ENCODE measurements at places on chromosomes 4 and X. TPM values are rescaled to one million over a fixed set of nuclear protein-coding genes. Genes with fewer than 3 reads are reported as not detected.

Gene ZIC3
- not detected for total RNA-seq

Gene TBC1D1
- 29.9 TPM for total RNA-seq

GRCh38 chr4:81257816-81258215, 42.8 kb upstream of the PRKG2 start:
- no peak for ATAC-seq

DNA sequence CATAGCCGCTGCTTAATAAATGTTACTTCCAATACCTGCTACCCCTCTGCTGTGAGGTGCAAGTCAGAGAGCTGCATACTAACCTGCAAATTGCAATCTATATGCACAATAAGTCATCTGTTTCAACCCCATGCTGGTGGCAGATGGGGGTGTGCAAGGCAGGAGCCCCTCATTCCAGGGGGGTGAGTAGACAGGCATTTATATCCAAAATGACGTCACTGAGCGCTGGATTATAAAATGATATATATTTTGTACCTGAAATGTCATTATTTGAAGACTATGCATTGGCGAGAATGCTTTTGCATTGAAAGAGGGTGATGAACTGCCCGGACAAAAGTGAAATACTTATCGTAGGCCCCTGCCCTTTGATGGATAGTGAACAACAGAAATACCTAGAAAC, 24.7 kb downstream of the RBMX2 start:
- ATAC-seq = no peak

GRCh38 chr4:180335566-180335965, 1907.6 kb upstream of the TENM3 start:
- ATAC-seq = no peak

- no peak for ATAC-seq
These were observed 2156.6 kb upstream of the TENM3 start for GRCh38 chr4:180086480-180087190.

DNA sequence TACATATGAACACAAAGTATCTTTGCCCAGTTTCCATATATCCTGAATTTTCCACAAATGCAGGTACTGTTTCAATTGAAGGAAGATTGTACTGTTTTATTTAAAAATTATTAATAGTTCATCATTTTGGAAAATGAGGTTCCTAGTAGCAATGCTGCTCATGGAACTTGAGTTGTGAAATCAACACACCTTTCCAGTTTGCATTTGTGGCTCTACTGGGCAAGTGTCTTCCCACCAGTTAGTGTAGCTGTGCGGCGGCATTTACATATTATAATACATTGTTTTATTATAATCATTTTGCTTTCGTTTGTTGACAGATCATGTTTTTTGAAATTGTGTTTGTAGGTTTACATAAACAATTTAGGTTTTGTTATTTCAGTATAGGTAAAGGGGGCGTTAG, 2.0 kb upstream of the DDX3X start:
- no peak for ATAC-seq

Gene SH3TC1
- total RNA-seq = 23.1 TPM

DNA sequence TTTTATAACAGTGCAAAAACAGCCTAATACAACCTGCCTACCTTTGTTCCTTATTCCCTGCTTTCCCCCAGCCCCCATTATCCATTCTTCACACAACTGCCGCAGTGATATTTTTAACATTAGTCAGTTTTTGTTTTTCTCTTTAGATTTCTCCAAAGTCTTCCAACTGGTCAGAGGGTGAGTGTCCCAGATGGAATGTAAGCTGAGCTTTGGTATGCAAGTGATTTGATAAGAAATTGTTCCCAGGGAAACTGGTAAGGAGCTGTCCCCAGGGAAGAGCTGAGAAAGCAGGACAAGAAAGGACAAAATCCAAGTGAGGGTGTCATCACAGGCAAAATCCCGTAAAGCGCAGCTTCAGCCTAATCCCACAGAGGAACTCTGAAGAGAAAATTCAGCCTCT, 475.5 kb upstream of the ADGRL3 start:
- no peak for ATAC-seq
